ENCODE measurements at places on chromosomes 12 and 14.

DNA sequence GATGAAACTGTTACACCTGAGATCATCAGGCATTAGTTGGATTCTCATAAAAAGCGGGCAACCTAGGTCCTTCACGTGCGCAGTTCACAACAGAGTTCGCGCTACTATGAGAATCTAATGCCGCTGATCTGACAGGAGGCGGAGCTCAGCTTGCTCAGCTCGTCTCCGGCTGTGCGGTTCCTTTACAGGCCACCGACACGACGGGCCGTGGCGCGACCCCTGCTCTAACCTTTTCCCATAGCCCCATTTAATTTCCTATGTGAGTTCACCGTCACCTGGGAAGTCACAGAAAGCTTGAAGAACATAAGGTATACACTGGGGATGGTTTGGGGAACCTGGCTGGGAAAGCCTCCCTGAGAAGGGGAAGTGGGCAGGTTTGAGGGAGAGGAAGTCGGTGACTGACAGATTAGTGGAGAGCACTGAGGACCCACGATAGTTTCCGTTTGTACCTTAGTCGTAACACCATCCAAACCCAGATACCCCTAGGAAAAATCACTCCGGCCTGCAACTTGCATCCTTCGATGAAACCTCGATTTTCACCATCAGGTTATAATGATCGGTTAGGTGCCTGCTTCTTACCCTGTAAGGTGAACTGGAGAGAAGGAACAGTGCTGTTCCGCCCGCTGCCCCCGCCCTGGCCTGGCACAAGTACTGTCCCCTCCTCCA lies 2.8 kb upstream of the AAAS start:
- DNase-seq, result peak; percentile 22

DNA sequence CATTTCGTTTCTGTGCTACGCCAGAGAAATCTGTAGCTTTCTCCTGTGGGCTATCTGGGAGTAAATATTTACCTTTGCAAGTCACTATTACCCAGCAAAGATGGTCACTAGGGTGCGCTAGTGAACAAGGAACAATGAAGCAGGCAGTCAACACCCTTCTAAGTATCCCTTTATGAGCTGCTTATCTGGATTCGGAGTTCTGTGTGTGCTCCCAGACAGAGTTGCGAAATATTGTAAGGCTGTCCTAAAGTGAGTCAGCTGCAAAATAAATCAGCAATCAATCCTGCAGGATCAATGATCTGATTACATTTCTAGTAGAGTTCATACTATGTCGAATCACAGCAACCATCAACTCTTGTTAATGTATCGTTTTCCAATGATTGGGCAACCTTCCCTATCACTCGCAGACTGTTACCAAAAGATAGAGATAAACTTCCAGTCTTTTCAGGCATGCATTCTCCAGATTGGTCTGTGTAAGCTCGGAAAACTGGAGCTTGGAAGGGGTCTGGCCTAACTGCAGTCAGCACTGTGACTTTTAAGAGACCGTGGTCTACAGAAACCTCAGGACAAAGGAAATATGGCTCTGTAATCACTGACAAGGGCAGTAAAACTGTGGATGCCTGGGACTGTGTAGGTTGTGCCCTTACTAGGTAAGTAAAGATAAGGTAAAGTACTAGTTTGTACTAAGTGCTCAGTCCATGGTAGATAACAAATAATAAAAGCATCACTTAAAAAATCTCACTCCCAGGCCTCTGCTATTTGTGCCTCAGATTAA lies 133.5 kb downstream of the KCNK10 start:
- DNase-seq, result peak; percentile 41

DNA sequence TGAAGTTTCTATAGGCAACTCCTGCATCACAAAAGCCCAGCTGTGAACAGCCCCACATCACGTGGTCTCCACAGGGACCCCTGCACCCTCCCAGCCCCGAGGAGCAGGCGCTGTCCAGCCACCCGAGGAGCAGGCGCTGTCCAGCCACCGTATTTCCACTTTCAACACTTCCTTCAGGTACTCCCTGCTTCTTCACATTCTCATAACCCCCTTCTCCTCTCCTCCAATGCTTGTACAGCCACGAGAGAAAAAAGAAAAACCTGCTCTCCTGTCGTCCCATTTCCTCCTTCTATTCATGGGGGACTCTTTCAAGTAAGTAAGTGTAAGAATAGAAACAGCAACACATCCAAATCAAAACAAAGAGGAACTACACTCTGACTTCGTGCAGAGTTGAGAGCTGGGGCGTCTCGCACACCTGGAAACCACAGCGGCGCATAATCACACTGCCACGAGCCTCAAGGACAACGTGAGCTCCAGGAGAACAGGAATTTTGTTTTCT lies 11.9 kb downstream of the CDC42BPB start:
- DNase-seq, result no peak

- DNase-seq, result no peak
Measured at GRCh38 chr12:31620311-31620710, 29.4 kb upstream of the DENND5B start.

DNA sequence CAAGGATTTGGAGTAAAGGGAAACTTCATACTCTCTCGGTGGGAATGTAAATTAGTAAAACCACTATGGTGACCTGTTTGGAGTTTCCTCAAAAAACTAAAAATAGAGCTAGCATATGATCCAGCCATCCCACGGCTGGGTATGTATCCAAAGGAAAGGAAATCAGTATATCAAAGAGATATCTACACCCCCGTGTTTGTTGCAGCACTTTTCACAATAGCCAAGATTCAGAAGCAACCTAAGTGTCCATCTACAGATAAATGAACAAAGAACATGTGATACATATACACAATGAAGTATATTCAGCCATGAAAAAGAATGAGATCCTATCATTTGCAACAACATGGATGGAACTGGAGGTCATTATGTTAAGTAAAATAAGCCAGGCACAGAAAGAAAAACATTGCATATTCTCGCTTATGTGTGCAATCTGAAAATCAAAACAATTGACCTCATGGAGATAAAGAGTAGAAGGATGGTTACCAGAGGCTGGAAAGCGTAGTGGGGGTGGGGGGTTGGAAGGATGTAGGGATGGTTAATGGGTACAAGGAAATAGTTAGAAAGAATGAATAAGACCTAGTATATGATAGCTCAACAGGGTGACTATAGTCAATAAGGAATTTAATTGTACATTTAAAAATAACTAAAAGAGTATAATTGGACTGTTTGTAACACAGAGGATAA lies 468.0 kb downstream of the BCAT1 start:
- DNase-seq, result no peak

DNA sequence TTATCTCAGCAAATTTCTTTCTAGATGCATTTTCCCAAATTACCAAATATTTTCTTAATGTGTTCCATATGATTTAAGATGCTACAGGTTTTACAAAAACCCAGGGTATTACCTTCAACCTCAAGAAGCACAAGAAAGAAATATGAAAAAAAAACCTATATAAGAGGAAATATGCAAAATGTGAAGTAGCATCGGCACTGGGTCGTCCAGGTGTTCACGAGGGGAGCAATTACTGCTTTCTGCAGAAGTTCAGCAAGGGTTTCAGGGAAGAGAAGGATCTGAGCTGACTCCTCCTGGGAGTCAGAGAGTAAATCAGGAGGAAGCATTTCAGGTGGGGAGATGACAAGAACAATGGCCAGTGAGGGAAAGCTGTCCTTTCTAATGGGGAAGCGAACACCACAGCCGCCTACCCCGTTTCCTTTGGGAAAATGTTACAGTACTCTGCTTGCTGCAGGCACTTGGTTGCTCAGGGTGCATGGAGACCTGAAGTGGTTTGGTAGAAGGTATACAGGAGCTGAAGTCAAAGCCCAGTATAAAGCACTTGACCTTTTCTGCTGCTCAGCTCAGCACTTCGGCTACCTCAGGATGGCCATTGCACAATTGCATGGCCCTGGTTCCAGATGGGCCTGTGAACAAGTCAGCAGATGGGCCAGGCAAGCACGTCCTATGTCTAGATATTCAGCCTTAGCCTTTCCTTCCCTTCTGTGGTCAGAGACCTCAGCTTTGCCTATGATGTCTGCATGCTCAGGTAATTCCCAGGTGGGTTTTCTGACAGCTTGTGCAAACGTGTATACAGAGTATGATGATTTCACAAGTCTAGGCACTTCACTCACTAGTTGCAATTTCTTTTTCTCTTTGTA lies 155.6 kb downstream of the PAX9 start:
- no peak for DNase-seq

- no peak for DNase-seq
Measured at GRCh38 chr14:64234877-64235651, 59.1 kb downstream of the ESR2 start.

DNA sequence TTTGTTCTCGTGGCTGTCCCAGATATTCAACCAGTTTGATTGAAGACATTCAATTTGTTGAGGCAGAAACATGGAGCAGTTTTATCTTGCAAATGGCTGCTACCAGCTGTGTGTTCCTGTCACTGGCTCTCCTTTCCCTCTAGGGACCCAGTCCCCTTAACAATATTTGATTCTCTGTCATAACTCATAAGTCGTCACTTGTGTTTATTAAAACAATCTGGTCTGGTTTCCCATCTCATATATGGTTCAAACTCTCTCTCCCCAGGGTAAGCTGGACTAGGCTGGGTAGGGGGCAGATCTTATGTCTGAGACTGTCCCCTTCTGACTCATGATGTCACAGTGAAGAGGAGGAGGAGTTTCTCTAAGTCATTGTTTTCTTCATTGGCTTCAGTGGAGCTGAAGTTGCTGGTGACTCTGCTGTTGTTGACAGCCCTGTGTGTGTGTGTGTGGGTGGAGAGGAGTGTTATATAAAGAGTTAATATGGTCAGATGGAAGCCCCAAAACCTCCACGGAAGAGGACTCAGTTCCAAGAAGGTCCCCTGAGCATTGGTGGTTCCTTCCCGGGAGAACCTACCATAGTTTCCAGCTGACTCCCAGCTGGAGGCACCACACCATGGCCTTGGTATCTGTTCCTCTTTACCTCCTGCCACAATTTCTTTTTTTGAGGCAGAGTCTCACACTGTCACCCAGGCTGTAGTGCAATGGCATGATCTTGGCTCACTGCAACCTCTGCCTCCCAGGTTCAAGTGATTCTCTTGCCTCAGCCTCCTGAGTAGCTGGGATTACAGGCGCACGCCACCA lies 16.1 kb upstream of the GNG2 start:
- DNase-seq, result no peak

All from stimulated activated CD8-positive, alpha-beta memory T cell treated with anti-CD3 and anti-CD28 coated beads, Interleukin-7, amount 100 ng/mL, for 48 hours (primary cell).